ENCODE measurements at places on chromosomes 2 and 18. TPM values are rescaled to one million over a fixed set of nuclear protein-coding genes. Genes with fewer than 3 reads are reported as not detected.

CXCR1 gene
- total RNA-seq: not detected

CCDC85A gene
- total RNA-seq: 1.9 TPM

ODC1 gene
- 148 TPM for total RNA-seq

MATN3 gene
- 2.1 TPM for total RNA-seq

ZNF892 gene
- total RNA-seq: 17.0 TPM

TFCP2L1 gene
- total RNA-seq: 0.16 TPM

ARHGAP15 gene
- total RNA-seq: 0.38 TPM

SLC40A1 gene
- 156 TPM for total RNA-seq

RGPD3 gene
- total RNA-seq: 0.09 TPM

COLEC12 gene
- total RNA-seq: 70.5 TPM

ARHGEF4 gene
- total RNA-seq: 20.9 TPM

ACKR3 gene
- 78.7 TPM for total RNA-seq

NGEF gene
- 1.3 TPM for total RNA-seq

RSAD2 gene
- total RNA-seq: 3.7 TPM

AOX1 gene
- 2.2 TPM for total RNA-seq

SKOR2 gene
- total RNA-seq: not detected

SOX11 gene
- total RNA-seq: 46.2 TPM
